ENCODE measurements at places on chromosomes 4 and X. TPM values are rescaled to one million over a fixed set of nuclear protein-coding genes. Genes with fewer than 3 reads are reported as not detected.

Gene CDX4
- 0.92 TPM for total RNA-seq

Gene MBNL3
- total RNA-seq = 2.4 TPM

Gene TMEM175
- total RNA-seq = 10.1 TPM

Gene AKAP4
- total RNA-seq = not detected

Gene XPNPEP2
- 1.7 TPM for total RNA-seq

Gene PNMA6A
- 3.2 TPM for total RNA-seq

Gene CENPVL2
- 0.56 TPM for total RNA-seq

Gene SPANXN5
- total RNA-seq = not detected

Gene GPC4
- 23.6 TPM for total RNA-seq

GRCh38 chrX:137425986-137426385 lies 139.9 kb upstream of the ZIC3 start:
- H3K4me3 ChIP-seq = no peak overlapping the region
- peak; percentile 17 for DNase-seq
- peaks cover 26% of the 10 kb centered on the region for H3K4me1 ChIP-seq

DNA sequence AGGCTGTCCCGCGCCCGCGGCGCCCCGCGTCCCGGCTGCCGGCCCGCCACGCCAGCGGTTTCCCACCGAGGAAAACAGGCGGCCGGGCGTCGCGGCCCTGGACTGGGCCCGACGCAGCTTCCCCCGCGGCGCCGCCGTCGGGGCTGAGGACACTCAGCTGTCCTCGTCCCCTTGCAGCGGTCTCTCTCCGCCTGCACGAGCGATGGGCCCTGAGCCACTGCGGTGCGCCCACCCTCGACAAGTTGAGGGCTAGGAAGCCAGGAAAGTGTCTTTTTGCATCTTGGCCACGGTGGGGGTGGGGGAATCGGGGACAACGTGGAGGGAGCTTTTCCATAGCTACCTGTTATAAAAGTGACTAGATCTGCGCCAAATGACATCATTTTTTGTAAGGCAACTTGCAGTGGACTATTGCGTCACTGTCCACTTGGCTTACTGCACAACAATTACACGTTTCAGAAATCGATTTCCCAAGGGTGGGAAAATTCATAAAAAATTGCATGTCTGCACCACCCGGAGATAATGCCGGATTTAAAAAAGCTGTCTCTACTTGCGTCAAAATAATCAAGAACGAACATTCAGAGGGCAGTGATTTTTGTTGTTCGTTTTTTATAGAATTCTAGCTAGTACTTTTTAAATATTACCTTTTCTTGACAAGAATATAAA lies 1.1 kb downstream of the KLHL15 start:
- H3K36me3 ChIP-seq = no peaks in the 10 kb centered on the region
- H3K4me1 ChIP-seq = peaks cover 12% of the 10 kb centered on the region
- peaks cover 38% of the 10 kb centered on the region for H3K27me3 ChIP-seq
- DNase-seq = no peak
- H3K27ac ChIP-seq = peak overlapping the region; percentile 98

- H3K27me3 ChIP-seq = no peaks in the 10 kb centered on the region
- no peaks in the 10 kb centered on the region for H3K36me3 ChIP-seq
- no peak for DNase-seq
- H3K4me1 ChIP-seq = no peaks in the 10 kb centered on the region
- no peak overlapping the region for H3K27ac ChIP-seq
Observed at GRCh38 chrX:1231850-1232465, 19.5 kb upstream of the CRLF2 start.

DNA sequence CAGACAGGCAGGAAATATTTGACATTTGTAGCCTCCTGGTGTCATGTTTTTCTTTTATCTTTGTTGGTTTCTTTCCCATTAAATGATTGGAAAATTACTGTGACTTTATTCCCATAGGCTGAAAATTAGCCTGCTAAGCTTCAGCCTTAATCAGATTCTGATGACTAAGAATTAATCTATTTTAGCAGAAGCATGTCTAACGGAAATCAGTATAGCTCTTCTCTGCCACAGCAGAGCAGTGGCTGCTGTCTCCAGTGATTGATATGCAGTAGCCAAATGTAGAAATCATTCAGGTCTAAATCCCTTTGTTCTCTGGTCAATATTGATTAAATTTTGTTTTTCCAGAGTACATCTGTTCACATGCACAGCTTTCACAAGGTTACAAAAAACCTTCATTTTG lies 199.3 kb downstream of the GC start:
- DNase-seq = no peak
- H3K4me3 ChIP-seq = no peak overlapping the region
- no peaks in the 10 kb centered on the region for H3K36me3 ChIP-seq
- H3K27ac ChIP-seq = no peak overlapping the region

GRCh38 chr4:42954963-42955669 lies 62.6 kb downstream of the GRXCR1 start:
- DNase-seq = no peak
- no peaks in the 10 kb centered on the region for H3K27me3 ChIP-seq
- H3K4me1 ChIP-seq = no peaks in the 10 kb centered on the region
- no peak overlapping the region for H3K27ac ChIP-seq
- no peak overlapping the region for H3K4me3 ChIP-seq

DNA sequence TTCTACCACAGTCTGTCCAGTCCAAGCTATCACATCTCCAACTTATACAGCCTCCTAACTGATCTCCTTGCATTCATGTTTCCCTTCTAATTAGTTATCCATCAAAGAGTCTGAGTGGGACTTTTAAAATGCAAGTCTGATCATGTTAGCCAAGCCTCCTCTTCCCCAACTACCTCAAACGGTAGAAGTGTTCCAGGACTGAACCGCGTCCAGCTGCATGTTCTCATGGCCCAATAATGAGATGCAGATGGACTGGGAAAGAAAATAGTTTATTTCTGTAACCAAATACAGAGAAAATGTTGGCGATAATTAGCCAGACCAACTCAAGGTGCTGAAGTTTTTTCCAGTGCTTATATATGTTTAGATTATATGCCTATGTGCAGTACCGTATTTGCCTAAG lies 46.6 kb upstream of the PPP1R2C start:
- H3K4me1 ChIP-seq = no peaks in the 10 kb centered on the region
- no peaks in the 10 kb centered on the region for H3K27me3 ChIP-seq
- H3K27ac ChIP-seq = no peak overlapping the region
- H3K36me3 ChIP-seq = peaks cover 5% of the 10 kb centered on the region
- no peak overlapping the region for H3K4me3 ChIP-seq
- DNase-seq = no peak

DNA sequence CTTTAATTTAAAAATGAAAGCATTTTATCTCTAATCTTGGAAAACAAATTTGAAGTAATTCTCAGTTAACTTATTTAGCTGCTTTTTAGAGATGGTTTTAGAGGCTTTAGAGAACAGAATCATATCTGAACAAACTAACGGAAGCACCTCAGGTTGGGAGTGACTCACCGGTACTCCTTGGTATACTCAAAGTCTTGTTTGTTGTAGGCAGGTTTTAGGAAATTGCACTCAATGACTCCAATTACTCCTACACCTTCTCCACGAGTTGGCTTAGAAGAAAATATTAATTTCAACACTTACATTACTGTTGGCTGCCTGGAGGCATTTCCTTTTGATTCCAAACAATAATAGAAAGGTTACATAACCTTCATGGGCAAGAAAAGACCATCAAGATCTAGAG lies 23.6 kb downstream of the MORC4 start:
- H3K27me3 ChIP-seq = no peaks in the 10 kb centered on the region
- no peaks in the 10 kb centered on the region for H3K4me1 ChIP-seq
- H3K36me3 ChIP-seq = no peaks in the 10 kb centered on the region

DNA sequence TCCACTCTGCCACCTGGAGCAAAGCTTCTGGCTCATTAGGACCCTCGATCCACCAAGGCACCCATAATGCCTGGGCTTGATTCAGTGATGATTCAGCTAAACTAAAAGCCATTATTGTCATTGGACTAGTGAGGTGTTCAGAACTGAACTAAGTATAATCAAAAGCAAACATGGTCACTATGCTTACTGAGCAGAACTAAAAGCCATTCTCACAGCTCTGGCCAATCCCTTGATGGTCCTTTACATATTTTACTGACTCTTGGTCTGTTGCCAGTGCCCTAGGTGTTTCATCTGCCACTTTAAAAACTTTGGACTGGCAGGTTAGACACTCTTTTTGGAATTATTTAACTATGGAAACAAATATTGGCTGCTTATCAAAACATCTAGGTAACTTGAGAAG lies 703.5 kb downstream of the FAT4 start:
- H3K27ac ChIP-seq = no peak overlapping the region
- H3K27me3 ChIP-seq = no peaks in the 10 kb centered on the region
- no peaks in the 10 kb centered on the region for H3K36me3 ChIP-seq
- DNase-seq = no peak

DNA sequence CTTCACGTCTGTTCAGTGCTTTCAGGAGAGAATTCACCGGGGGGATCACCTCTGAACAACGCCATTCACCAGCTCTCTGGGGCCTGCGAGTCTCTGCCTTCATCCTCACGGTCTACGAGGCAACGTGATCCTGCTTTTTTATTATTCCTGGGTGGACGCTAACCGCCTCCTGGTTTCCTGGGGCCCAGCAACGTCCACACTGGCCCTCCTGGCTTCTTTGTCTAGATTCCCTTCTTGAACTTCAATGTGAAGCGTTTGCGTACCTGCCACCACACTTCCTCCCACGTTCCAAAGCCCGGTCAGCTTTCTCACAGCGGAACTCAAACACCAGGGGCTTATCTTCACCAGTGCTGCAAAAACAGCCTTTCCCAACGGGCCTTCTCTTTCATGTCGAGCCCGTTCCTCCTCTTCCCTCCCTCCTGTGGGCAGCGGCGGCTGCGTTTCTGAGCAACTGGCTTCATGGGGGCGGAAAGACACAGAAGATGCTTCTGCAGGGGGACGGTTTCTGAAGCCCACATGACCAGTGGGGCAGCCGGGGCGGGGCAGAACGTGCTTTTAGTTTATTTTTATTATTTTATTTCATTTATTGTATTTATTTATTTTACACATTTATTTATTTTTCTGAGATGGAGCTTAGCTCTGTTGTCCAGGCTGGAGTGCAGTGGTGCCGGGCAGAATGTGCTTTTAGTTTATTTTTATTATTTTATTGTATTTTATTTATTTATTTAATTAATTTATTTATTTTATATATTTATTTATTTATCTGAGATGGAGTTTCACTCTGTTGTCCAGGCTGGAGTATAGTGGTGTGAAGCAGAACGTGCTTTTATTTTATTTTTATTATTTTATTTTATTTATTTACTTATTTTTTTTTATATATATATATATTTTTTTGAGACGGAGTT lies 64.6 kb downstream of the CRLF2 start:
- no peak overlapping the region for H3K4me3 ChIP-seq
- no peak for DNase-seq
- H3K27ac ChIP-seq = no peak overlapping the region
- no peaks in the 10 kb centered on the region for H3K36me3 ChIP-seq
- no peaks in the 10 kb centered on the region for H3K27me3 ChIP-seq
- H3K4me1 ChIP-seq = no peaks in the 10 kb centered on the region

DNA sequence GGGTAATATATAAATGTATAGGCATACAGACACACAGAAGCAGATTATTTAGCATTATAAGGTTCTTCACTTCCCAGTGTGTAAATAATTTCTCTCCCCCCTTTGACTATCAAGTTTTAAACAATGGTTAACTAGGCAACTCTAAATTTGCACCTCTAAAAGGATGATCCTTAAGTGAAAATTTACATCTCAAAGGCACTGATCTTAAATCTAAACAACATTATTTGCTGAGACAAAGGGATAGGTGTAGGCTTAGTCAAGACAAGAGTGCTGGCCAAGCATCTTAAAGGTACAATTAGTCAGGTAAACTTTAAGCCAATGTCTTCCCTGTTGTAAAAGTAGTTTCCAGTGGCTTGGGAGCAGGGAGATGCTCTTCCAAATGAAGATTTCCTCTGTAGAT lies 33.0 kb downstream of the NLRP2B start:
- no peak overlapping the region for H3K4me3 ChIP-seq
- DNase-seq = no peak
- H3K4me1 ChIP-seq = peaks cover 8% of the 10 kb centered on the region

DNA sequence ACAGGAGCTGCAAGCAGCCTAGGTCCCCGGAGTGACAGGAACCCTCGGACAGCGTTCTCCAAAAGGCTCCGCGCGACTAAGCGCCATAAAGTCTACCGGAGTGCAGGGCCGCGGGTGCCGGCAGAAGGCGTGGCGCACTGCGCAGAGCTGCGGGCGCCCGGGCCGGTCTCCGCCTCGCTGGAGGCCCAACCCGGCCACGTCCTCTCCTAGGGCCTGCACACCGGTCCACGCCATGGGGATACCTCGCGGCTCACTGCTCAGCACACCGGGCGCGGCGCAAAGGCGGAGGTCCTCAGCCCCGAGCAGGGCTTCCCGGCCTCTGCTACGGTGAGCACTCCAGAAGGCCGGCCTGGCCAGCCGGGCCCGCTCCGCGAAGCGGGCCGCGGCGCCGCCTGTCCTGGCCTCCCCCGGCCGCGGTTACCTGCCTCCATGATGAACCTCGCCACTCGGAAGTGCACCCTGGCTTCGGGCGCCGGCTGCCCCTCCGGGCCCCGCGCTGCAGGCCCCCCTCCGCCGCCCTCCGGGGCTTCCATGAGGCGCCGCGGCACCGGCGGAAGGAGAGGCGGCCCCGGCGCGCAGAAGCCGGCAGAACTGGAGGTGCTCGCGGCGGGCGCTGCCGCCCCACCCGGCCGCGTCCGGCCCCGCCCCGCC lies at the start of gene CCNQ:
Gene CCNQ, minus strand, starts transcription at position 599 of the 651 bp plus-strand sequence. Its CDS starts 66 bp downstream, at position 533.
- no peaks in the 10 kb centered on the region for H3K36me3 ChIP-seq

DNA sequence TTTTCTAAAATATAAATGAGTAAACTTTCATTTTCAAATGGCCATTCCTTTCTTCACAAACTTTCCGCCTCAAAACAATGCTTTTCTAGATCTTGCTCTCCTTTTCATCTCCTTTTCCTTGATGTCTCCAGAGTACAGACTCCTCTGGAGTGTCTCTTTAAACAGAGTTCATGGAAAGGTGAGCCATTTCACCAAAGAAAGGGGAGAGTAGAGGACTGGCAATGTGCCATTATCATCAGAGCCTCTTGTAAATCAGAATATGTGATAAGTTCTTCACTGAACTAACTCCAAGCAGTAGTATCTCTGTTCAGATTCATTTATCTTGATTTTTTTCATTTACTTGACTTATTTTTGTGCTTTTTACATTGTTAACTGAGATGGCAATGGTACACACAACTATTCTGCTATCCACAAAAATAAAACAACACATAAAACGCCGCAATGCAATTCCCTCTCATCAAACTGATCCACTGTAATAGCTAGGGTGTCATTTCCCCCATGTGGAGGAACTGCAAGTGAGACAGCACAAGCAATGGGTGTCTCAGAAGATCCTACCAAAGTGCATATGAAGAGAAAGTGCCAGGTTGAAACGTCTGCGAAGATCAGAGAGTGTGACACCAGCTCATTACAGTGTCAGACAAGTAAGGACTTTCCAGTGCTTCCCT lies 125.4 kb downstream of the RASL11B start:
- DNase-seq = no peak
- H3K4me3 ChIP-seq = no peak overlapping the region
- no peak overlapping the region for H3K27ac ChIP-seq
- H3K36me3 ChIP-seq = no peaks in the 10 kb centered on the region
- no peaks in the 10 kb centered on the region for H3K4me1 ChIP-seq

DNA sequence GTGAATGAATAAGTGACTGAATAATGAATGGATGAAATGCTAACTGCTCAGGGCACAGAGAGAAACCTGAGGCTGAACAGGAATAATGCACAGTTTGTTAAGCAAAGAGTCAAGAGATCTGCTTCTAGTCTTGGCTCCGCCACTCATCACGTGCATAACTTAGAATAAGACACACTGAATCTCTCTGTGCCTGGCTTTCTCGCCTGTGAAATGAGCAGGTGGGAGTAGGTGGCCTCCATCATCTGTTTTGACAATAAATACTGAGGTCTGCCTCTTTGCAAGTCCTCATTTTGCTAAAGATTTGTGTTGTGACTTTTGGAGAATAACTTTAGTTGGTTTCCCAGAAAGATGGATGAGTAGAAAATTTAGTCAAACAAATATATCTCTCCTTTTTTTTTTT lies 318.0 kb downstream of the FBXW7 start:
- no peak overlapping the region for H3K27ac ChIP-seq
- DNase-seq = no peak
- H3K36me3 ChIP-seq = no peaks in the 10 kb centered on the region
